ENCODE measurements at places on chromosomes 2 and 18.
A peak's percentile ranks its signal among the peaks of the same experiment; 100 is the strongest.

DNA sequence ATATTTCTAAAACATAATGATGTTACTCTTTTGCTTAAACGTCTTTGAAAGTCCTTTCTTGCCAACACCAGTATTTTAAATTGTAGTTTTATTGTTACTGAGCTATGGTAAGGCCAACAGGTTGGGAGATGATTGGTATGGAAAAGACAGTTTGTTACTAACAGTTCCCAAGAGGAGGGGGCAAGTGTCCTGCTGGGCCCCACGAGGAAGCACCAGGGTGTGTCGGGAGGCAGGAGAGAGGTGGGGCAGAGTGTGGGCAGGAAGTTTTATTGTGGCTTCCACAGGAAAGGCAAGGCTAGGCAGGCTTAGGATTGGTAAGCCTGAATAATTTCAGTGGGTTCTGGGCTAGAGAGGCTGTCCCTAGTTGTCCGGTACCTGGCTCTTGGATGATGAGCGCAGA lies 134.3 kb downstream of the SOCS6 start:
- no peak for DNase-seq

DNA sequence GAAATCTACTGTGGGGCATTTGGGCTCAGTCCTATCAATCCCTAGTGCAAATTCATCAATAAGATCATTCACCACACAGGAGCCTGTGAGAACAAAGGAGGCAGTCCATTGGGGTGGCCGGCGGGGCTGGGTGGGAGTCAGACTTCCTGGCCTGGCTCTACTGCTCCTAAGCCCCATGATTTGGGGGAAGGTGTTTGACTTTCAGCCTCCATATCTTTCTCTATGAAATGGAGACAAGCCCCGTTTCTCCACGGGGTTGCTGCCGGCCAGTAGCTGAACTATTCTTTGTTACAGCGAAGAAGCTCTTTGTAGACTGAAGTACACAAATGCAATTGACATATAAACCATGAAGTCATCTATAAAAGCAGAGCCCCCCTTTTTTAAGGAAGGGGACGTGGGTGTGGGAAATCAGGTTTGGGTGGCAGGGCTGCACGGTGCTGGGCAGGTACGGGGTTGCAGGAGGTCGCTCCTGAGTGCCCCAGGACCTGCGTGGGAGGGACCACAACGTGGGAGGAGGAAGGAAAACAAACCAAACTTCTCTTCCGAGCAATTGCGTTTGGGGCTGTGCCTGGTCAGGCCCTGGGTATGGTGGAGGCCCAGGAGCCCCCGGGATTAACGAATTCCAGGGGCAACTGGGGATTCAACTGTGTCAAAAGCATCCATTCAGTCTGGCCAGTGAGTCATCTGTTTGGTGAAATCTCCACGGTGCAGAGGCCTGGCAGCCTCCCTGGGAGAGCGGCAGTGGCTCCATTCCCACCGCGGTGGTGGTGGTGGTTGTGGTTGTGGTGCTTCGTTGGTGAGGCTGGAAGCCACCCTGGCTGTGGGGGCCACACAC lies 18.2 kb downstream of the FBLN7 start:
- DNase-seq, result no peak

GRCh38 chr2:68251855-68252399 lies 405 bp downstream of the PPP3R1 start:
- peak; percentile 4 for DNase-seq

- no peak for DNase-seq
These were observed 43.0 kb upstream of the MGAT4A start for GRCh38 chr2:98773907-98774306.

GRCh38 chr2:113000436-113000835 lies 4.8 kb upstream of the IL36A start:
- no peak for DNase-seq

- DNase-seq, result no peak
These were observed at the start of gene PTH2R for GRCh38 chr2:208406474-208407451. Gene PTH2R, plus strand, starts transcription at chr2:208406792. Its CDS starts 252 bp downstream, at chr2:208407044.

- no peak for DNase-seq
These were observed 141.6 kb downstream of the SRBD1 start for GRCh38 chr2:45469314-45470099.

DNA sequence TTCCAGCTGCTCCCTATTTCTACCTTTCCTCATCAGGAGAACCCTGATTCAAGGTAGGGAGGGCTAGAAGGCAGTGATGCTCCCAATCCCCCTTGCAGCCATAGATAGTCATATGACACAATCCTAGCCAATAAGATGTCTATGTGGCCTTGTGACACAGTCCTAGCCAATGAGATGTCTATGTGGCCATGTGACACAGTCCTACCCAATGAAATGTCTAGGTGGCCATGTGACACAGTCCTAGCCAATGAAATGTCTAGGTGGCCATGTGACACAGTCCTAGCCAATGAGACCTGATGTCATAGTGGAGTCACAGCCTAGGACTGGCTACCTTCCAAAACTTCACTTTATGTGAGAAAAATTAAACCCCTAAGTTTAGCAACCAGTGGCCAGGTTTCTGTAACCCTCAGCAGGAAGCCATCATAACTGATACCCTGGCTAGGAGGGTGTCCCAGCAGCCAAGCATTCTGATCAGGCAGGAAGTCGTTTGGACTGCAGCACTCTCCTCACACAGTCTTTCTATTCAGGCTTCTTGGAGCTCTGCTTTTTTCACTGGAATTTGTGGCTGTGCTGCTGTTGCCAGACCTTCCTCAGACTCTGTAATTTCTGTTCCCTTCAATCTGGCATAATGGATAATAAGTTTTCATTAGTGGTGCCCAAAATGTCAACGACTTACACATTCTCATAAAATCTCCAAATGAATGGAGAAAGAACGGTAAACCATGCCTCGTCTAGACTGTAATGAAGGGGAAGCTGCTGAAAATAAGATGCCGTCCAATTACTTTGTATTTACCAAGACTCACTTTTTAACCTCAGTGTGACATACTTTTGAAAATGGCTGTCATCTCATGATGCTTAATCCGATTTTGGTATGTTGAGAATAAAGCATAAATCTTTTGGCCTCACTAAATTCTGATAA lies 165.0 kb upstream of the NCKAP5 start:
- no peak for DNase-seq

DNA sequence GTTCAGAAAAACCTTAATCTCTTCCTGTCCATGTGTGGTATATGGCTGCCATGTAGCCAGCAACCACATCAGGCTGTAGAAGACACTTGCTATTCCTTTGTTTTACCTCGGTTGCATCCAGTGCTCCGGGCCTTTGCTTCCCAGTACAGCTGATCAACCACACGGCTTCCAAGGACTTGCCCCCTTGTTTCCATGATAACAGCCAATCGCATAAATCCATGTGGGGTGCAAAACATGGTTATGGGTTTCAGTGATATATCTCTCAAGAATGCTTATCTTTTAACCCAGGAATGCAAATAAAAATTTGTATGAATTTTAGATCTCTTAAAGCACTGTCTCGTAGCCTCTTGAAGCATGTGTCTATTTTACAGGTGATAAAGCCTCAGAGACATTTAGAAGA lies 118.3 kb downstream of the MGAT5 start:
- no peak for DNase-seq

DNA sequence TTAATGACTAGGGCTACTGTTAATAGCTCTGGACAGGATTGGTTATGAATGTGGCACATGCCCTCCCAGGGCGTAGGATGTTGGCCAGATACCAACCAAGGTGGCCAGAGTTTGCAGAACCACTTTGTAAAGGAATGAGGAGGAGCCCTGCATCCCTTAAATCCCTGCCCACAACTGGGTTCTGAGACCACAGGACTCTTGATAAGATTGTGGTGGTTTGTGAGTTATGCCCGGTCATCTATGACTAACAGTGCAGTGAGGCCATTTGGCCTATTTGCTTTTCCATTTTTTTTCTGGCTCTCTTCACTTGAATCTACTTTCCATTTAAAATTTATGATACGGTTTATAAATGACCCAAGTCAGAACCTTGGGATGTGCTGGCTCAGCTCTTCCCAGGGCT lies 294.5 kb downstream of the PRKCE start:
- no peak for DNase-seq

- DNase-seq, result no peak
These were observed 4.7 kb upstream of the IL1R2 start for GRCh38 chr2:101986804-101987740.

DNA sequence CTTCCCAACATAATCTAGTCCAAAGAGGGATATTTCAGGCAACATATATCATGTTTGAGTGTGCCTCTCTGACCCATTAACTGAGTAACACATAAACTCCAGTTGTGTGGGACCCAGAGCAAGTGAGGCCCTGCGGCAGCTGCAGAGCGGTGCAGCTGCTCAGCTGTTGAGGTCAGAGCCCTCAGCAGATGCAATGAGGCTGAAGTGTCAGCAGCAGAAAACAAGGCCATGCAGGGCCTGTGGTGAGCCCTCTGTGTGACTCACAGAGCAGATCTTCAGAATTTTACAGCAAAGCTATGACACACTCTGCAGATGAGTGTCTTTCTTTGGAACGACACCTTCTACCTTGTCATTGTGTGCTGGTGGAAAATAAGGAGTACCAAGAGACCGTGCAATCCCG lies 168.5 kb downstream of the CBLN2 start:
- DNase-seq, result no peak

- DNase-seq, result no peak
These were observed 57.7 kb upstream of the LRPPRC start for GRCh38 chr2:44053456-44053855.

DNA sequence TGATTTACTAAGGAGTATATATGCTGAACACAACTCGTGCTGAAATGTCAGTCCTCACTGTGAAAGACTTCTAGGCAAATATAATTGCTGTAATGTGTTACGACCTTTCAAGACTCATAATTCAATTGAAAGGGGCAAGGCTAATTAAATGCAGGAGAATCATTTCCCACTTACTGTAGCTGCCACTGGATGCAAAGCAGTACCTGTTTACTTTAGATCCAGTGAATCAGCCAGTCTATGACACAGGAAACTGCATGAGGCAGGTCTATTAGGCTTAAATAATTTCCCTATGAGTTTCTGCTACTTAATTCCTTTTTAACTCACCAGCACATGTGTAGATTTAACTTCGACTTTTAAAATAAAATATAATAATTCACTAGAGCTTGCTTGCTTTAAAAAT lies 125.6 kb downstream of the CTNNA2 start:
- no peak for DNase-seq

DNA sequence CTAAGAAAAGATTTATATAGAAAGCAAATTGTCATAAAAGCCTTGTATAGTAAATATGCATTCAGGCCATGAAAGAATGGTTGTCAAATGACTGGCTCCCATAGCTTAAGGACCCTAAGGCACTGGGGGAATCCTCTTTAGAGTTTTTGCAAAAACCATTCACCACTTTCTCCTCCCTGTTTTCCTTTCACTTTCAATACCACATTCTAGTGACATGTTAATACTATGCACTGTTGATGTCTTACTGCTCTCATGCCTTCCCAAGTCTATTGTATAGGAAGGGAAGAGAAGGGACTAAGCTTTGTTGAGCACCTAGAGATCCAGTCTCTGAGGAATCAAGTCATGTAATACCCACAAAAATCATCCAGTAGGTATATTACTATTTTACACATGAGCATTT lies 383.0 kb upstream of the LRRTM1 start:
- DNase-seq, result no peak

GRCh38 chr2:202790676-202791075 lies 80.9 kb downstream of the ICA1L start:
- DNase-seq, result no peak

DNA sequence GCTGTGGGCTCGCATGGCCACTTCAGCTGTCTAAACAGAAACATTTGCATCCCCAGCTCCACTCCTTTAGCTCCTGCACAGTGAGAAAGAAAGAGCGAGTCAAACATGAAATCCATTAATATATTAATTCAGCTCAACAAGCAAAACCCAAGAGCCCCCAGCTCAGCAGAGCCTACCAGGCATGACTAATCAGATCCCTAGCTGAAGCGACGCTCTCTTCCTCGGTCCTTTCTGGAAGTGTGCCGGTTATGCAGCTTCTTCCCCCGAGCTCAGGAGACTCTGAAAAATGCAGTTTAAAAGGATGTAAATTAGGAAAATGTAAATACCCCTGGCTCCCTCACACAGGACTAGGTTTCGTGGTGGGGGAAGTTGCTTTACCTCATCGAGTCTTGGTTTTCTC lies 221.5 kb downstream of the ANKRD30B start:
- DNase-seq, result no peak
